ENCODE measurements at places on chromosomes 13 and 19.
A peak's percentile ranks its signal among the peaks of the same experiment; 100 is the strongest.

DNA sequence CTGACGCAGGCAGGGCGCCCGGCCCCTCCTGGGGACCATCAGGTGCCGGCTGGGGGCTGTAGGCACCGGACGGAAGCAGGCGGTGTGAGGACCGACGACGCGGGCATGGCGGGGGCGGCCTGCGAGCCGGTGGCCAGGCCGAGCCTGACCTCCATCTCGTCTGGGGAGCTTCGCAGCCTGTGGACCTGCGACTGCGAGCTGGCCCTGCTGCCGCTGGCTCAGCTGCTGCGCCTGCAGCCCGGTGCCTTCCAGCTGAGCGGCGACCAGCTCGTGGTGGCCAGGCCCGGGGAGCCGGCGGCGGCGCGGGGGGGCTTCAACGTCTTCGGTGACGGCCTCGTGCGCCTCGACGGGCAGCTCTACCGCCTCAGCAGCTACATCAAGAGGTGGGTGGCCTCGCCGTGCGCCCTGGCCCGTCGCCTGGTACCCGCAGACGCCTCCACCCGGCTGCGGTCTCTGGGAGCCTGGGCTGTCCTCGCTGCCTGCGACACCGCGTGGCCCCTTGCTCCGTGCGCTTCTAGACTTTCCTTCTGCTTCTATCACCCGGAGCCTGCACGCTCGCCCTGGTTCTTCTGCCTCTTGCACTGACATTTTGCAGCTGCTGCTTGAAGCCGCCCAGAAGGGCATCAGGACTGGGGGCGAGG lies 460 bp downstream of the MEDAG start:
- DNase-seq: no peak

GRCh38 chr13:20814224-20814910 lies 40.6 kb upstream of the EEF1AKMT1 start:
- DNase-seq: no peak

- DNase-seq: no peak
Observed at GRCh38 chr19:13794398-13794756, 866 bp upstream of the ZSWIM4 start.

GRCh38 chr13:23715762-23716235 lies 145.6 kb downstream of the TNFRSF19 start:
- no peak for DNase-seq

- no peak for DNase-seq
Observed at GRCh38 chr19:9877780-9878510, 42.8 kb downstream of the PIN1 start.

DNA sequence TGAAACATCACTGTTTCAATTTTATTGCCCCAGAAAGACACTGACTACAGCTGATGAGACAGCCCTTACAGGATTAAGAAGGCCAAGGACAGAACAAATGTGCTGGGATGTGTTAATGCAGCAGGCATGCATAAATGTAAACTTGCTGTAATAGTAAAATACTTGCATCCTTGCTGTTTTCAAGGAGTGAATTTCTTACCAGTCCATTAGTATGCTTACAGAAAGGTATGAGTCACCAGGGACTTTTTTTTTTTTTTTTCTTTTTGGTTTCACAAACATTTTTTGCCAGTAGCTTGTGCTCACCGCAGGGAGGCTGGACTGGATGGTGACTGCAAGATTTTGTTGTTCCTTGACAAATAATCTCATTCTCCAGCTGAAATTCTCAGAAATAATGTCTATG lies 55.1 kb downstream of the GPR180 start:
- DNase-seq: no peak

DNA sequence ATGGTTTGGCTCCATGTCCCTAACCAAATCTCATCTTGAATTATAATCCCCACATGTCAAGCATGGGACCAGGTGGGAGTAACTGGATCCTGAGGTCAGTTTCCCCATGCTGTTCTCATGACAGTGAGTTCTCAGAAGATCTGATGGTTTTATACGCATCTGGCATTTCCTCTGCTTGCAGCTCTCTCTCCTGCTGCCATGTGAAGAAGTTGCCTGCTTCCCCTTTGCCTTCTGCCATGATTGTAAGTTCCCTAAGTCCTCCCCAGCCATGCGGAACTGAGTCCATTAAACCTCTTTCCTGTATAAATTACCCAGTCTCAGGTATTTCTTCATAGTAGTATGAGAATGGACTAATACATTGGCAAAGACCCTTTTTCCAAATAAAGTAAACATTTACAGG lies 96.8 kb downstream of the TSHZ3 start:
- DNase-seq: no peak

- DNase-seq: no peak
Observed at GRCh38 chr13:99231721-99232120, 26.5 kb downstream of the GPR18 start.

DNA sequence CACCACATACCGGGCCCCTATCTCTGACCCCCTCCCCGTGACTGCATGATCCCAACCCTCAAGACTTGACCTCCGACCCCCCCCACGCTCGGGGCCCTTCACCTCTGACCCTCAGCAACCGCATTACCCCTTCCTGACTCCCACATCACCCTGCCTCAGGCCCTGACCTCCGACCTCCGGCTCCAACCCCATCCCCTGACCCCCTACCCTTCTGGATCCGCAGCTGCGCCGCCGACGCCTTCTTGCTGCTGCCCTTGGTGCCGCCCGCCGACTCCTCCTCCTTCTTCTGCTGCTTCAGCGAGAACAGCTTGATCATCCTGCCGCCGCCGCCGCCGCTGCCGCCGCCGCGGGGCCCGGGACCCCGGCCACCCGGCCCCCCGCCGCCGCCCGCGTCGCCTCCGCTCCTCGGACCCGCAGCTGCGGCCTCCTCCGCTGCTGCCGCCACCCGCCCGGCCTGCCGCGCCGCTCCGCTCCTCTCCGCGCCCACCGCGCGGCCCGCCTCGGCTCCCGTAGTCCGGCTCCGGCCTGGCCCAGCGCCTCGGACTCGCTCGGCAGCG lies at the start of gene UBE2M:
Gene UBE2M, minus strand, starts transcription at position 546 of the 557 bp plus-strand sequence. Its CDS starts 230 bp downstream, at position 316.
- peak; percentile 46 for DNase-seq

- no peak for DNase-seq
Observed at GRCh38 chr13:108902405-108903155, 273.2 kb downstream of the MYO16 start.

- DNase-seq: no peak
Observed at GRCh38 chr13:113527272-113527958, 36.9 kb upstream of the DCUN1D2 start.

GRCh38 chr19:2235381-2236063 lies 607 bp downstream of the PLEKHJ1 start:
- DNase-seq: no peak

GRCh38 chr13:31150315-31150985 lies 11.3 kb downstream of the HSPH1 start:
- DNase-seq: no peak

All from activated T-helper 1 cell treated with anti-CD3 and anti-CD28 coated beads, Interleukin-2, amount 50 U/mL, for 16 hours (primary cell).